ENCODE measurements at places on chromosomes 2 and 18.

DNA sequence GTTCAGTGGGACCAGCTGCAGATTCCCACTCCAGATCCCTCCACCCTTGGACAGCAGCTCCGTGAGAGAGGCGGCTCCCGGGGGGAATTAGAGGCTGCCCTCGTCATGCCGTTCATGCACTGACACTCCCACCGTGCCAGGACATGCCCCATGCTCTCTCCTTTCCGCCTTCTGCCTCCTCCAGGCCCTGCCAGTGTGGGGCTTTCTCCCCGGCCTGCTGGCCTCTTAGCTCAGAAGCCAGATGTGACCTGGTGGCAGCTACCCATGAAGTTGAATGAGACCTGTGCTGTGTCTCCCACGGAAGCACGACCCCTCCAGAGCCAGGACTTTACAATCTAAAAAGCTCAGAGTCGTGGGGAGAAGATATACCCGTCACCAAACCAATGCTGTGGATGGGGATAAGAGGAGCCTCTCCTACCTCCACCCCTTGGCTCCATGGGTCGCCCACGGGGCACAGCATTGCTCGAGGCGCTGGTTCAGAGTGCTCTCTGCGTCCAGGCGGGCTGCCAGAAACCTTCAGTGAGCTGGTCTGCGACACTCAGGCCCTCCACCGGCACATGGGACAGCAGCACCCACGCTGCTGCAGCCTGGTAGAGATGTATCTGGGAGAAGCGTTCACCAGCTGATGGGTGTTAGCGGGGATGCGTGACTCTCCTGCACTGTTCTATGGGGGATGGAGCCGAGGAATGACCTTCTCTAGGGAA is 111.0 kb upstream of the GPC1 start:
- no peak for DNase-seq

GRCh38 chr18:59697236-59697932 is at the start of gene CCBE1:
CCBE1 (minus strand) TSS chr18:59697423.
- peak; percentile 4 for DNase-seq

- DNase-seq: no peak
These were observed 337.7 kb upstream of the CHAC2 start for GRCh38 chr2:53429901-53430300.

GRCh38 chr2:39646267-39646666 is 19.4 kb upstream of the TMEM178A start:
- no peak for DNase-seq

DNA sequence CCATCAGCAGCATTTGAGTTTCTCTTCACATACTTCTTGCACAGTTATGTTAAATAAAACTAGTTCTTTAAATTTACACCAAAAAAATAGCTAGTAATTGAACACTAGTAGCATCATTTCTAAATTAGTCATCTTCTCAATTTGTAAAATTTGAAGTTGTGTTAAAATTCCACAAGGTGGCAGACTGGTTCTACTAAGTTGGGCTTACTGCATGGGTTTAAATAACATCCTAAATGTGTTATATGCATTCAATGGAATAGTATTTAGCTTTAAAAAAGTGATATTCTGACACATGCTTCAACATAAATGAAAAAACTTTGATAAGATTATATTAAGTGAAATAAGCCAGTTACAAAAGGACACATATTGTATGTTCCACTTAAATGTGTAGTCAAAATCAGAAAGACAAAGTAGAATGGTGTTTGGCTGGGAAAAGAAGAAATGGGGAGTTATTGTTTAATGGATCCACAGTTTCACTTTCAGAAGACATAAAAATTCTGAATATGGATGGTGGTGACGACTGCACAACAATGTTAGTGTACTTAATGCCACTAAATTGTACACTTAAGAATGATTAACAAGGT is 28.7 kb upstream of the RPRD1A start:
- DNase-seq: no peak

- no peak for DNase-seq
These were observed 1055.2 kb upstream of the FANCL start for GRCh38 chr2:59296279-59296678.

GRCh38 chr2:37471994-37472393 is 127.6 kb downstream of the QPCT start:
- DNase-seq: no peak

- DNase-seq: no peak
These were observed 507.9 kb upstream of the CDH2 start for GRCh38 chr18:28684746-28685355.

GRCh38 chr18:58862851-58863538 is 1.7 kb upstream of the ZNF532 start:
- DNase-seq: no peak

GRCh38 chr2:123128951-123129350 is 896.1 kb upstream of the CNTNAP5 start:
- DNase-seq: no peak

DNA sequence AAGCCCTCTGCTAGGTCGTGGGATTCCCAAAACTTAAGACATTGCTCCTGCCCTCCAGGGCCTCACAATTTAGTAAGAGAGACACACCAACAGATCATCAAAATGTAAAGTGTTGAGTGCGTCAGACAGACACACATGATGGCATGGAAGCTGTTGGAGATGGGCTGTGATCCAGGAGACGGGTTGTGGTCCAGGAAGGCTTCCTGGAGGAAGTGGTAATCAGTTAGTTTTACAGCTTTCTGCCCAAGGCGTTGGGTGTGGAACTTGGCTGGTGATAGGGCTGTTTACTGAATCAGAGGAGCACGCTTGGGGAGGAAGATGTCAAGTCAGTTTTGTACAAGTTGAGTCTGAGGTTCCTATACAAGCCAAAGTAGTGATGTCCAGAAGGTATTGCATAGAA is 24.0 kb upstream of the GLI2 start:
- DNase-seq: no peak

GRCh38 chr18:2883076-2883735 is 36.4 kb downstream of the EMILIN2 start:
- DNase-seq: peak; percentile 40

- no peak for DNase-seq
These were observed 306.0 kb downstream of the CLIP4 start for GRCh38 chr2:29420999-29421782.

- DNase-seq: no peak
These were observed 7.0 kb downstream of the MRO start for GRCh38 chr18:50812834-50813233.

DNA sequence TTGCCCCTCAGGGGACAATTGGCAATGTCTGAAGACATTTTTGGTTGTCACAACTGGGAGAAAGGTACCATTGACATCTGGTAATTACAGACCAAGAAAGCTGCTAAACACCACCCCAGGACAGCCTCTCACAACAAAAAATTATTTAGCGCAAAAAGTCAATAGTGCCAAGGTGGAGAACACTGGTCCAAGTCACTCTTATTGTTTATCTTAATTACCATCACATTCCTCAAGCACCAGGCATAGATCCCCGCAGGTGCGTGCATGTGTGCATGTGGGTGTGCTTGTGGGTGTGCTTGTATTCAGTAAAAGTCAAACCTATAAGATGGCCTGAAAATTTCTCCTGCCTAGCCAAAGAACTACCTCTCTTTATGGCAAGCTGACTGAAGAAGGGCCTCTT is 74.9 kb upstream of the WDR75 start:
- no peak for DNase-seq

DNA sequence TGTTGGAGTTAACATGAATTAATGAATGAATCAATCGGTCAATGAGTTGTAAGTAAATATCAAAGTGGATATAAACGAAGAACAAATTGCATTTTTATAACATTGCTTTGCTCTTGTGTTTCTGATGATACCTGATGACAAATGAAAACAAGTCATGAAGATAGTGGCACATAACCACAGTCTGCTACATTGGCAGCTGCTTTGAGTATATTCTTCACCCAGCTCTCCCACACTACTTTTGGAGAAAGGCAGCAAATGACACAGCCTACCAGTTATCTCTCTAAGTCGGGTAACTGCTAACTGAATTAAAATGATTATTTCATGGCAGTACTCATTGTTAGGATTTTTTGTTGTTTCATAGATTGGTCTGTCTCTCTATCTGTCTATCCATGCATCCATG is 76.8 kb downstream of the COL5A2 start:
- no peak for DNase-seq

GRCh38 chr2:45572979-45573378 is 38.1 kb downstream of the SRBD1 start:
- DNase-seq: no peak

DNA sequence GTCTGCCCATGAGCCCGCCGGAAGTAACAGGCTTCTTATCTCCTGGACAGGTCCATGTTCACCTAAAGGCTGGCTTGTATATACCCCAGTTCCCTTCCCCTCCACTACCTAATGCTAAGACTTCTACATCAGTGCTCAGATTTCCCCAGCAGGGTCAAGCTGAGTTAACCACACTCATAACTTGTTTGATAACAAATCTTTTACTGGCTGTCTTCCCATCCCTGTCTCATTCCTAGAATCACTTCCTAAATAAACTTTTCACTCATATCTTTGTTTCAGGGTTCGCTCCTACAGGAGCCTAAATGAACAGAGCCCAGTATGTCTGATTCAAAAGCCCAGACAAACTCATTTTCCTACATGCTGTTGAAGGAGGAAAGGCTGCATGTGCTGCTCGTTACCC is 94.0 kb upstream of the SOX11 start:
- no peak for DNase-seq

DNA sequence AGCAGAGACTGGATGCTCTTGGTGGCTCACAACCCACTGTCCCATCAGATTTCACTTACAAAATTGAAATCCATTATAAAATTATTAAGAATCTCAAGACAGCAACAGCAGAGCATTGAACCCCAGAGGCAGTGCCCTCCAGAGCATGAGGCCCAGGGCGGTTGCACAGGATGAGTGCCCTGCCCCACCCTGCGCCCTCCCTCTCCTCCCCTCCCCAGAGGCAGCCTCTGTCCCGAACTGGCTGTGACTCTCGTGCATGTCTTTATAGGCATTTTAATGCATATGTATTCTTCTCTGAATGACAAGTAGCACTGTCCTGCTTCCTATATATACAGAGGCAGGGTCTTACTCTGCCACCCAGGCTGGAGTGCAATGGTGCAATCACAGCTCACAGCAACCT is 10.4 kb downstream of the MFSD2B start:
- DNase-seq: no peak

DNA sequence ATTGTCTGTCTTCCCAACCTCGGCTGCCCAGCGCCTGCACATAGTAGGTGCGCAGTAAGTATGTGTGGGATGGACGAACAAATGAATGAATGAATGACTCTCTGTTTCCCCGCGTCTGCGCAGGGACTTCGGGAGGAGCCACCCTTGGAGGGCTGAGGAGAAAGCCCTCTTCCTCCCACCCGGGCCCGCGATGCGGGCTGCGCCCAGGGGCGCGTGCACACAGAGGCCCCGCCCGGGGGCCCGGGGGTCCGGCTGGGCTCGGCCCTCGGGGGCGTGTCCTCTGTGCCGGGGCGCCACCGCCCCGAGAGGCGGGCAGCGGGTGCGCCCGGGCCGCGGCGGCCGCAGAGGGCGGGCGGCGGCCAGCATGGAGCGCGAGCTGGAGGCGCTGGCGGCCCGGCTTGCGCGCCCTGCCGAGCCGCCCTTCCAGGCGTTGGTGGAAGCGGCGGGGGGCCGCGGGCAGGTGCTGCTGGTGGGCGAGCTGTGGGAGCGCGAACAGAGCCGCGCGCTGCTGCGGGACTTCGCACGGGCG is at the start of gene C2orf72:
Gene C2orf72 (plus strand): TSS at position 322 of the 529 bp plus-strand sequence. CDS start 43 bp downstream, at position 365.
- DNase-seq: no peak

GRCh38 chr2:129754421-129754820 is 225.0 kb upstream of the RAB6C start:
- DNase-seq: no peak

GRCh38 chr18:48036226-48036625 is 105.8 kb upstream of the SMAD2 start:
- DNase-seq: no peak

GRCh38 chr2:68932402-68932801 is 20.3 kb downstream of the GKN2 start:
- DNase-seq: no peak

DNA sequence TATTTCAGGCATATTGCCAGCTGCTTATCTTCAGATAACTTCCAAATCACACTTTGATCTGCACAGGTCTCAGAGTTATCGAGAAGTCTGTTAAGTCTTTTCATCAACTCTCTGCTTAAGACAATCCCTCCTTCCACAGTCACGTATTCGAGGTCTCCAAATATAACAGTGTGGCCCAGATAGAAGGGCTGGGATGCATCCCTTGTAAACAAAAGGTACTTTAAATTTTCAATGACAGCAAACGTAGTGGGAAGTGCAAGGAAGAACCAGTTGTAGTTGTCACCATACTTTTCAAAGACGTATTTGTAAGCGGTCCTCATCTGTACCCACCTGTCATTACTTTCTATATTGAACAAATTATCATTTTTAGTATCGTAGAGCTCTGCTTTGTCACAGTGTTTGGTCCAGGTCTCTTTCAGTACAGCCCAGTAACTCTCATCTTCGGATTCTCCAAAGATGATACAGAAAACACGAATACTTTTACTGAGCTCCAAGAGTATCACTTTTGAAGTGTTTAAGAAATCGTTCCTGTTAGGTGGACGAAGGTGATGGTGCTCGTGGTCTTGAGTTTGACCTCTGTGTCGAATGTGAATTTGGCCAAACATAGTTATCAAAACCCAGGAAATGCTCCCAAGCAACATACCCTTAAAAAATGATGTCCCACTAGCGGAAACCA is 445 bp downstream of the C1GALT1C1L start:
- no peak for DNase-seq

DNA sequence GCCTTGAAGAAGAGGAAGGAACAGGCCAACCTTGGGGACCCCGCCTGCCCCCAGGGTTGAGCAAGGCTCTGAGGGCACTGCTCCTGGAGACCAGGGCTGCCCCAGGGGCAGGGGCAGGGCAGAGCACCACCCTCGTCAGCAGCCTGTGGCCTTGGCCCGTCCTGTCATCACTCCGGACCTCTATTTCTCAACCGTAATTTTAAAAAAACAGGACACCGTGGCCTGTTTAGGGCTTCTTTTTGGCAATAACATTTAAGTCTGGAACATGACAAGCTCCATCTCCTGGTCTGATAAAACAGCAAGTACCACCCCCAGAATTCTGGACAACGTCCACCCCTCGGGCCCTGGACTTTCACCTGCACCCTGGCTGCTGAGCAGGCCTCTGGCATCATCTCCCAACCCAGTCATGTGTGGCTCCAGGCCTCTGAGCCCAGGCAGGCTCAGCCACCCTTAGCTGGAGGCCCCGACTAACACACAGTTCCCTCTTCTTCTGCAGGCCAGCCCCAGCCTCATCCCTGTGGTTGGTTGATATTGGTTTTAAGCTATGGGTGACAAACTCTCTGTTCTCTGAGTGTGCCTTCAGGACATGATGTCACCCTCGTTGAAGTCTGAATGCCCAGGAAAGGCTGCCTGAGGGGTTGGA is 22.6 kb upstream of the ID2 start:
- DNase-seq: no peak

Data from activated naive CD4-positive, alpha-beta T cell treated with Interleukin-2 at 50 U/mL for 16 hours (primary cell).